Left cardiac atrium (tissue), 4 donors: ENCODE measurements at places on chromosomes 7 and 10.

GRCh38 chr7:158809596-158809995, 19.7 kb downstream of the ESYT2 start:
- DNase-seq: no peak

DNA sequence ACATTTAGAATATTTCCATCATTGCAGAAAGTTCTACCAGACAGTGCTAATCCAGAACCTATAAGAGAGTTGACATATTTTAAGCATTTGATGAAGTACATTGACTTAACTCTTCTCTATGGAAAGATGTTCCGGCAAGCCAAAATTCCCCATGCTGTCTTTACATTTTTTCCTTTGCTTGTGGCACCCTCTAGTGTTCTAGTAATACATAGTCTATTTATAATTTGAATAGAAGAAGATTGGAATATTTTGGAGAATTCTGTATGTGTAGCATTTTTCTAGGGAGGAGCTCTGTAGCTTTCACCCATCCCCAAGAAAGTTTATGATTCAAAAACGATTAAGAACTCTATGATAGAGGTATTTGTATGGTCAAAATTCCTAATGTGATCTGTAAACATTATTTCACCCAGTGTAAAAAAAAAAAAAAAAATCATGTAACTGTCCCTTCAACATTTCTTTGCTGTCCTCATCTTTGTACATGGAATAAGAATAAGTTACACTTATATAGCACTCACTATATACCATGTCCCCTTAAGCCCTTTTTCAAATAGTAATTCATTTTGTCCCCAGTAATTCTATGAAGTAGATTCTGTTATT, 33.2 kb downstream of the NRF1 start:
- no peak for DNase-seq

GRCh38 chr10:42421812-42422211, 216.6 kb downstream of the ZNF33B start:
- no peak for DNase-seq

GRCh38 chr10:58335306-58336005, 650 bp downstream of the UBE2D1 start:
- peak; percentile 39 for DNase-seq

DNA sequence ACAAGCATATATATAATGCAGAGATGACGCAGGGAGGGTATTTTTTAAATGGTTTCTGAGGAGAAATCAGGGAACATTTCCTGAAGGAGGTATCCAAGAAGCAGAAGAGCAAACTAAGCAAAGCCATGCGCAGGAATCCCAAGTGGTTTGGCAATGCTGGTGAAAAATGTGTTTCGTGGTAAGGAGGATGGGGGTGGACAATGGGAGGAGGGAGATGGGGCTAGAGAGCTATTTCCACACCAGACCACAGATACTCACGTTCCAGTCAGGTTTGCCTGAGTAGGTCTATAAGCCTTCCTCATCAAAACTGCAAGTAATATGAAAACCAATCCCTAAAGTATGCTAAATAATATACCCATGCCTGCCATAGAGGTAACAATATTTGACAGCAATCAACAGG, 223.7 kb upstream of the MKLN1 start:
- no peak for DNase-seq
